ENCODE measurements at places on chromosomes 6 and 20.

DNA sequence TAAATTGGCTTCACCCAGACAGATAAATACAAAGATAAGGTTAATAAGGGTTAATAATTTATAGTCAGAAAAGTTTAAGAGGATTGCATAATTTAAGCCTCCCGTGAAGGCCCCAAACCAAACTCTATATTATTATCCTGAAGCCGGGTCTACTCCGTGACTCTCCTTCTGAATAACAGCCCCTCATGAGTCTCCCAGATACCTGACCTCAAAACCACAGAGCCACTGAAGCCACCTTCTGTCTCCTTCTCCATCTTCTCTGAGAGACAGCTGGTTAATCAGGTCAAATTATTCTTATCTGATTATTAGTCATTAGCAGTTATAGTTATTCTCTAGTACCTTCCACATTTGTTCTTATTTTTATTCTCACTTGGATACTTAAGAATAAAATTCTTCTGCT, 569.2 kb upstream of the AGPAT4 start:
- no peak for DNase-seq

GRCh38 chr20:14915356-14915755, 577.9 kb upstream of the FLRT3 start:
- DNase-seq: no peak

- DNase-seq: no peak
Observed at GRCh38 chr6:41560431-41561192, 14.4 kb downstream of the FOXP4 start.

DNA sequence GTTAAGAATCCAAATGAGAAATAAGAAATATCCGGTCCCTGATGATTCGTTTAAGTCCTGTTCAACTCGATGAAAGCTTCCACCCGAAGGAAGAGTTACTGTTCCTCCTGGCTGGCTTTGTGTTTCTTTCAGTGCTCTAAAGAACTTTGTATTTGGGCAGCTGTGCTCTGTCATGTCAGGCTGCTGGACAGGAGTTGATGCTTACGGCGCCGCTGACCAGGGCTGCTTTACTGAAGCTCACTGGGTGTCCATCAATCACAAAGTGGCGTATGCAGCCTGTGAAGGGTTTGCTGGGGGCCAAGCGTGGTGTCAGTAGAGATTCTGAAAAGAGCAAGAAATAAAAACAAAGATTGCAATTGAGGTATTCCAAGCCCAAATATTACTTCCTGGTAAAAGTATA, 21.9 kb downstream of the FAM229B start:
- DNase-seq: no peak

- DNase-seq: no peak
Observed at GRCh38 chr20:18886756-18887155, 73.2 kb downstream of the SCP2D1 start.

DNA sequence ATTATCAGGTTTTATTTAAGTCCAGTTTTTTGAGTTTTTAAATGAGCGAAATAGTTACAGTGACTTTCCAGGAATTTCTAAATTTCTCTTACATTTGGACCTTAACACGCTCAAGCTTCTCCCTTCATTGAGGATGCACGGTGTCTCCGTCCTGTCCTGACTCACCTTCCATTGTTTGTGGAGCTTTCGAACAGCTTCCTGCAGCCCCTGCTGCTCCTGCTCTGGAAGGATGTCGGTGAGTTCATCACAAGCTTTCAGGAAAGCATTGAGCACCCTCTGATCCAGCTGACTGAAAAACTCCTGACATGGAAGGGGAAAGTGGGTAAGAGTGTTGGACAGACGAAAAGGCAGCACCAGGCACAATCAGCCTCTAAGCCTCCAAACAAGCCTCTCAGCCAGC, 183.7 kb downstream of the SYNE1 start:
- no peak for DNase-seq

GRCh38 chr20:6959900-6960312, 192.4 kb downstream of the BMP2 start:
- DNase-seq: no peak

DNA sequence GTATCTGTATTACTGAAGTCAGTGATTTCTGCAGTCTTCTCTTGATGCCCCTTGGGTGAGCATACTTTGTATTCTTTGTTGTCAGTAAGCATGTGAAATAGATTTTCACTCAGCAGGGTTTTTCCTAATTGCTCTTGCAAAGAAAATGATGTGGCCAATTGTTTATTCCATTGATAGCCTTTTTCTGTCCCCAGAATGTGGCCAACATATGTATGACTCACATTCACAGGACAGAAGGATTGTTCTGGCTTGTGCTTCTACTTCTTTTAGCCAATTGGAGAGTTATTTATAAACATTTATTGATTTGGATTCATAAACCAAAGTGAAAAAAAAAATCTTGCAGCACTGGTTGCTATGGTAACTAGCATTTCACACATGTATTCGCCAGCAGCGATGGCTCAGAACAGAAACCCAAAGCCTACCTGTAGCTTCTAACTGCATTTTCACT, 54.4 kb upstream of the RBM24 start:
- DNase-seq: no peak

DNA sequence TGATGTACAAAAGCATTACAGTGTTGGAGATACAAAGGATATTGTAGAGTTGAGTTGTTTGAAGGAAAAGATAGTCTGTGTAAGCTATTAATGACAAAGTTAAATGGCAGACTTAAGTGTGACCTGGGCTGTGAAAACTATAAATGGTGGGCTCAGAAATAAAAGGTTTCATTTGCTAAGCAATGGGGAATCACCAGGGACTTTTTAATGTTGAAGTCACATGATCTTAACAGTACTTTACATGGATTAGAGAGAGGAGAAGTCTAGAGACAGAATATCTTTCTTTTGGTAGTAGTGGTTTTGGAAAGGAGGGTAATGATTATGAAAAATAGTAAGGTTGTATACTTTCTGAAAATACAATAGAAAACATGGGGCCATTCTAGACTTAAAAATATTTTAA, 67.1 kb downstream of the SCAF8 start:
- DNase-seq: no peak

DNA sequence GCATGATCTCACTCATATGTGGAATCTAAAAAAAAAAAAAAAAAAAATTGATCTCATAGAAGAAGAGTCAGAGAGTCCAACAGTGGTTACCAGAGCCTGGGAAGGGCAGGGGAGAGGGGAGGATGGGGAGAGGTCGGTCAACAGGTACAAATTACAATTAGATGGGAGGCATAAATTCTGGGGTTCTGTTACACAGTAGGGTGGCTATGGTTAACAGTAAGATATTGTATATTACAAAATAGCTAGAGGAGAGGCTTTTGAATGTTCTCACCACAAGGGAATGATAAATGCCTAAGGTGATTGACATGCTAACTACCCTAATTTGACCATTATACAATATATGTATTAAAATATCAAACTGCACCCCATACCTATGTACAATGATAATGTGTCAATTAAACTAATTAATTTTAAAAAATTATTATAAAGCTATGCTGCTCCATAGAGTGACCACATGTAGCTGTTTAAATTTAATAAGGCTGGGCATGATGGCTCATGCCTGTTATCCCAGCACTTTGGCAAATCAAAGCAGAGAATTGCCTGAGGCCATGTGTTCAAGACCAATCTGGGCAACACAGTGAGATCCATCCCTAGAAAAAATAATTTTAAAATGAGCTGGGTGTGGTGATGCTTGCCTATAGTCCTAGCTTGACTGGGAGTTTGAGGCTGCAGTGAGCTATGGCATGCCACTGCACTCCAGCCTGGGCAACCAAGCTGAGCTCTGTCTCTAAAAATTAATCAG, 70.9 kb downstream of the SNX5 start:
- no peak for DNase-seq

DNA sequence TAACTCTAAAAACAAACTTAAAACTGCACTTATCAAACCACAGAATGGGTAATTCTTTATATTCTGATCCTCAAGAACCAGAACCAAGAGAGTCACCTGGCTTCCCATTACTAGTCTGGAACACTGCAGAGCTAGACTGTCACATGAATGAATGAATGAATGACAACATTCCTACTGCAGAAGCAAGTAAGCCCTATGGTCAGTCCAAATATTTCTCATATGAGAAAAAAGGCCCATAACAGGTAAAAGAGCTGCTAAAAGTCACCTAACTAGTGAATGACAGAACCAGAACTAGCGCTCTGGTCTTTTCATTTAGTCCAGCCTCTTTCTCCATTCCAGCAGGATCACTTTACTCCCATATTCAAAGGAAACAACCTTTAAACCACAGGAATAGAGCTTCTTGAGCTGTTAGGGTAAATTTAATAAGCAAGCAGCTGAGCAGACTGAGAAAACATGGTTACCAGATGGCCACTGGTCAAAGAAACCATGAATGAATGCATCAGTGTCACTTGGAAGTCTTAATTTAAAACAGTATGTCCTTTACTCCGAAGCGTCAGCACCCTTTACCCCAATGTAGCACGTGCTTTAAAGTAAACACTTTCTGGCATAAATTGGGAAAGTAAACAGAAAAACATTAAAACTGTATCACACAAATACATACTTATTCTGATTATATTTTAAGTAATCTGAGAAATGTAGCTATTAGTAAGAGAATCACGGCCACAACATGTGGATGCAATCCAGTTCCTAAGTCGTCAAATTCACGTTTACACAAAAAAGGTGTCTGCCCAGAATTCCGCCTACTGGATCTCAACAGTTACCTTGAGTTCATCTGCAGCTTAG, 1.4 kb downstream of the PREP start:
- no peak for DNase-seq

DNA sequence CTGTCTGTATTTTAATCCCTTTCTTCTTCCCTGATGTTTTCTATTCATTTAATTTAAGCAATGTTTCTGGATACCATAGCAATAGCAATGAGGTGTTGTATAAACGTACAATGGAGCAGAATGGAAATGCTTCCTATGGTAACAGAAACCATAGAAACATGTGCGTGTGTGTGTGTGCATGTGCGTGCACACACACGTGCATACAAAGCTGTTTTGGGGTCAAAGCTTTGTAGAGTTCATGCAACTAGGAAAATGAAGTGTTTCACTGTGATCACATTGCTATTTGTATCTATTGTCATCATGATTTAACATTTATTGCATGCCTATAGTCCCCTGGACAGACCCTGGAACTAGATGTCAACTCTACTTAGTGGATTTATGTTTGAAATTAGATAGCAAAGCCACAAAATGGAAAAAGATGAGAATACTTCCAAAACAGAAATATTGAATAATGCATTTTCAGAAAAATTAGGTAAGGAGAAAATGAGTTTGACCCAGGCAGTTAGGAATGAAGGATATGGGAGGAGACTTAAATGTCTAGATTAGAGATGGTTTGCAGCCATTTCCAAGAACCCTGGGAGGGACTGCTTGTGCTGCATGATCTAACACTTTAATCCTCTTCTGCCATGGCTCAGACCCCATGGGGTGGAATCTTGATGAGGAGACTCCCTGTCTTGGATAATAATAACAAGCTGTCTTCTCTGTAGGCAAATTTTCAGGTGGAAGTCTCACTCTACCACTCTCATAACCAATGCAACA, 124.4 kb downstream of the TRMT11 start:
- DNase-seq: no peak

- DNase-seq: no peak
Observed at GRCh38 chr20:3473324-3473723, 2.5 kb downstream of the ATRN start.

GRCh38 chr20:913306-913849, 2.8 kb downstream of the ANGPT4 start:
- no peak for DNase-seq

GRCh38 chr20:41047975-41048305, 19.3 kb downstream of the TOP1 start:
- DNase-seq: no peak

DNA sequence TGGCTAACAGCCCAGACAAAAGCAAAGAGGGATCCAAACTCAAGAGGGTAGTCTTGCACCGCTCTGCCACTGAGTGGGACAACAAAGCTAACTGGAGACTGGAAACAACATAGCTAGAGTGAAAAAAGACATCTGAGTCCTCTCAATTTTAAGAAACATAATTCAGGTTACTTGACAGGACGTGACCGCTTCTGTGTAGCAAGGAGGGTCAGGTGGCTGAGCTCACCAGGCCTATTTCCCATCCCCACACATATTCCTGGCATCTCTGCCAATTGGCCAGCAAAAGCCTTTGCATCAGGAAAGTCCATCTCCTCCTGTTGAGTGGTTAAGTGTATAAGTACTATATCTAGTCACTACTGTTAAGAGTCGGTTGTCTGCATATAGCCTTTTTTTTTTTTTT, 25.3 kb upstream of the TBC1D20 start:
- DNase-seq: no peak

- DNase-seq: no peak
Observed at GRCh38 chr6:8026800-8027199, 37.4 kb downstream of the BLOC1S5 start.

Measured in NCI-H2227 treated with DMSO at 0.1 percent for 48 hours (cell line).